PC-9 (cell line): ENCODE measurements at places on chromosomes 12 and 14. TPM values are rescaled to one million over a fixed set of nuclear protein-coding genes. Genes with fewer than 3 reads are reported as not detected.

The LHX5 gene
- 0.65 and 1.1 TPM in 2 replicates for total RNA-seq

The REM2 gene
- total RNA-seq = 0.50 and 0.98 TPM in 2 replicates

The RDH5 gene
- total RNA-seq = 8.1 and 12.6 TPM in 2 replicates

The HOXC4 gene
- total RNA-seq = 3.8 and 4.7 TPM in 2 replicates

The TIMM9 gene
- total RNA-seq = 37.0 and 42.7 TPM in 2 replicates

The TAS2R46 gene
- 1.2 and 1.5 TPM in 2 replicates for total RNA-seq

The NAA25 gene
- 29.5 and 37.0 TPM in 2 replicates for total RNA-seq

The CMKLR1 gene
- not detected in 2 replicates for total RNA-seq

The P2RX2 gene
- total RNA-seq = not detected in 2 replicates

The SERPINA12 gene
- not detected in 2 replicates for total RNA-seq

The REP15 gene
- 0.63 and 1.4 TPM in 2 replicates for total RNA-seq

The PLA2G1B gene
- not detected in 2 replicates for total RNA-seq

The ESRRB gene
- total RNA-seq = not detected in 2 replicates

The FAM222A gene
- total RNA-seq = 2.3 and 3.1 TPM in 2 replicates

The NEUROD4 gene
- total RNA-seq = not detected in 2 replicates

The LMNTD1 gene
- total RNA-seq = not detected in 2 replicates

The FSCB gene
- not detected in 2 replicates for total RNA-seq

The LRP1-AS gene
- total RNA-seq = not detected in 2 replicates

The NAV3 gene
- total RNA-seq = 4.2 and 13.6 TPM in 2 replicates

The GNB3 gene
- total RNA-seq = not detected in 2 replicates

The FLVCR2 gene
- total RNA-seq = 12.4 and 35.7 TPM in 2 replicates

The SDS gene
- not detected in 2 replicates for total RNA-seq

The SLC25A21 gene
- 0.38 and 3.2 TPM in 2 replicates for total RNA-seq

The ANKRD33 gene
- not detected in 2 replicates for total RNA-seq

The POLE gene
- 62.9 and 69.9 TPM in 2 replicates for total RNA-seq

The KRT73 gene
- total RNA-seq = not detected in 2 replicates
